ENCODE measurements at places on chromosomes 1 and 21. TPM values are rescaled to one million over a fixed set of nuclear protein-coding genes. Genes with fewer than 3 reads are reported as not detected.
A peak's percentile ranks its signal among the peaks of the same experiment; 100 is the strongest.

Gene MTMR11
- 20.4 TPM for total RNA-seq

Gene FMO1
- 2.4 TPM for total RNA-seq

Gene CCDC30
- 10.2 TPM for total RNA-seq

Gene OLFML3
- total RNA-seq = 38.9 TPM

Gene CACHD1
- 32.0 TPM for total RNA-seq

Gene SYTL1
- 29.3 TPM for total RNA-seq

Gene GLMN
- 6.5 TPM for total RNA-seq

Gene SPRR5
- not detected for total RNA-seq

Gene TNFSF18
- total RNA-seq = 0.24 TPM

Gene IL19
- not detected for total RNA-seq

Gene TRIM45
- 2.1 TPM for total RNA-seq

Gene CASQ2
- total RNA-seq = 3.3 TPM

Gene SYT11
- 9.6 TPM for total RNA-seq

Gene IL6R
- 48.5 TPM for total RNA-seq

Gene FAM177B
- total RNA-seq = 0.56 TPM

GRCh38 chr1:68470388-68470970, 20.7 kb upstream of the RPE65 start:
- DNase-seq = no peak

- no peak for DNase-seq
Measured at GRCh38 chr1:55402142-55402541, 187.0 kb upstream of the USP24 start.

DNA sequence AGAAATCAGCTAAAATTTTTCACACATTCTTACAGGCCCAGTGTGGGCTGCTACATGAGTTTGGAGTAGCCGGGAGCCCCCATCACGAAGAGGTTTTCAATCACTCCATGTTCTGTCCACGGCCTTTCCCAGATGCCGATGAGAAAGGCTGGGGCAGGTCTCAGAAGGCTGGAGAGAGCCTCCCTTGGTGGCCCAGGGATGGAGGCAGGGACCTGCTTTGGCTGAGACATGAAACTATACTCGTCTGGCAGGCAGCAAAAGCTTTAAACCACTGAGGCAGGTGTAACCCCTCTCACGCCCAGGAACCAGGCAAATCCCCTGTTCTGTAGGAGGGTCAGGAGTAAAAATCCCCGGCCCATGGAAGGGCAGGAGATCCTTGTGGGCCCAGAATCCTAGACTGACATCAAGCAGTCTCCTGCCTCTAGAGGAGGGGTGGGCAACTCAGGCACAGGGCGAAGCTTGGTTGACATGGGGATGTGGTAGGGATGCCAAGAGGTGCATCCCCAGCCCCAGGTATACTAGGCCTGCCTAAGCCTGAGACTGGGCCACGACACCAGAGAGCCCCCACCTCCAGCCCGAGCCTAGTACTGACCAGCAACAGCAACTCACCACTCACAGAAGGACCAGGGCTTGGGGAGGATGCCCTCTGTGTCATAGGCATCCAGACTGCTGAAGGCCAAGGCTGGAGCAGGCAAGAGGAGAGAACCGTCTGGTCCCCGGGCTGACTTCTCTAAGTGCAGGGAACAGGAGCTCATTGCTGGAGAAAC, 9.1 kb downstream of the MMEL1 start:
- DNase-seq = peak; percentile 30

GRCh38 chr1:119968601-119969000, 72.3 kb upstream of the ADAM30 start:
- DNase-seq = no peak

DNA sequence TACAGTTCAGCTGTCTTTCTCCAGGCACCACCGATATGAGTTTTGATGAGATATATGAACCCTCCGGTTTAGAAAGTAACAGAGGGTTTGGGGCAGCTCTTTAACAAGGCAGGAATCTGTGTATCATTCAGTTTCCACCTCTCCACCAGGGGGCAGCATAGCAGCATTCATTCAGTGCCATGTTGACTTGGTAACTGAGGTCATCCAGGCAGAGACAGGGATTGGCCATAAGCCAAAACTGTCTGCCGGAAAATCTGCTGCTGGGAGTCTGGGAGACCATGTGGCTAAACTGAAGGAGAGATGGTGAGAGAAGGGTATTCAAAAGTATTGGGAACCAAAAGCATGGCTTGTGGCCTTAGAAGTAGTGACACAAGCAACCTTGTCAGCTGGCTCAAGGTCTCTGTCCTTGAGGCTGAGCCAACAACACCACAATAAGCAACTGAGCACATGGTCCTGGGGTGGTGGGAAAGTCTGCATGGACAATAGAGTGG, 98.5 kb downstream of the LMX1A start:
- DNase-seq = peak; percentile 47

GRCh38 chr1:111907321-111907720, 82.1 kb downstream of the KCND3 start:
- no peak for DNase-seq

GRCh38 chr1:33261344-33261743, 5.1 kb downstream of the ZNF362 start:
- no peak for DNase-seq

DNA sequence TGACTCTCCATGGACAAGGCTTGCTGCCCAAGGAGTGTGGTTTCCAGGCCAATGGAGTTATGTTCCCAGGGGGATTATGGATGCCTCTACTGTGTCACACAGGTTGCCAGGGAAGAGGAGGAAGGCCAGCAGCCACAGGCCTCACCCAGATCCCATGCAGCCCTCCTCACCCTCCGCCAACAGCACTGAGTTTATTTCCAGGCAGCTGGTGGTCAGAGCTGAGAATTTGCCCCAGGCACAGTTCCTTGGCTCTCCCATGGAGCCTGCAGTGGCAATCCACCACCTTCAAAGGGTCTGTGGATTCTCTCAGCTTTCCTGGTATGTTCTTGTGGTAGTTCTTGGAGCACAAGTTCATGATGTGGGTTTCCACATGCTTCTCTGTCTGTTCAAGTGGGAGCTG, 79.2 kb downstream of the NTNG1 start:
- DNase-seq = no peak

DNA sequence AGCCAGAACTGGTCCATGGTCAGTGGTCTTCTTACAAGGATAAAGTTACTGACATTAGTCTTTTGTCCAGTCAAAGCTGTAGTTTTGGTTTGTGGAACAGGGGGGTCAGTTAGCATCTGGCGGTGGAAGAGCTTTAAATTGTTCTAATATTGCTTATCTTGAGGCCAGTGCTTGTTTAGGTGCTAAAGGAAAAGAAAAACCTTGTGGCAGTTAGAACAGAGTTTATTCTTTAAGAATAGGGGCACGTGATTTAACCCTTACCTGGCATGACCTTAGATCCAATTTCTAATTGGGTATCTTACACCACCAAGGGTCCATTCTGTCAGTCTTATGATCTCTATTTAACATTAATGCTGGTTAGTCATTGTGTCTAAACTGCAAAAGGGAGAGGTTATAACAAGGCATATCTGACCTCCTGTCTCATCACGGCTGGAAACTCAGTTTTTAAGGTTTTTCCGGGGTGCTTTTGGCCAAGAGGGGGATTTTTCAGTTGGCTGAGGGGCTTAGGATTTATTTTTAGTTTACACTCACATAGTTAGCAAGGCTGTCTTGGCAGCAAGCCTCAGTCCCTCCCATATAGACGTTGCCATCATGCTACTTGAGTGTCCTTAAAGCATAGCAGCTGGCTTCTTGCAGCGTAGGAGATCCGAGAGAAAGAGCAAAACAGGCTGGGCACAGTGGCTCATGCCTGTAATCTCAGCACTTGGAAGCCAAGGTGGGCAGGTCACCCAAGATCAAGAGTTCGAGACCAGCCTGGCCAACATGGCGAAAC, 60.1 kb upstream of the FAM89A start:
- DNase-seq = no peak

GRCh38 chr1:214277704-214278635, 3.0 kb upstream of the SMYD2 start:
- DNase-seq = no peak

DNA sequence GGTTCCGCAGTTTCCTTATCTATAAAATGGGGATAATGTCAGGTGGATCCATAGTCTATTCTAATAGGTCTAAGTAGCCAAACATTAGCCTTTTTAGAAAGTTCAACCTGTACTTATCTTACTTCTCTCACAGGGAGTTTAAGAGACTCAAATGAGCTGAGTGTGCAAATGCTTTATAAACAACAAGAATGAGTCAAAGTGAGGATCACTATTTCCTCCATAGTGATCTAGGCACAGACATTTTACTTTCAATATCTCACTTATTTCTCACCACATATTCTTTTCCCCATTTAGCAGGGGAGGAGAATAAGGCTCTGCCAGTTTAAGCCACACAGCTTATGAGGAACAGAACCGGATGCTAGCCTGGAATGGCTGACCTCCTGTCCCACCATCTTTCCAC, 92.1 kb upstream of the LMO4 start:
- no peak for DNase-seq

GRCh38 chr1:37438869-37439343, 35.5 kb upstream of the ZC3H12A start:
- no peak for DNase-seq

GRCh38 chr1:5650283-5651026, 341.8 kb downstream of the NPHP4 start:
- DNase-seq = no peak

- no peak for DNase-seq
Measured at GRCh38 chr21:30426731-30427130, 1.0 kb upstream of the KRTAP13-3 start.

GRCh38 chr21:35026617-35027562, 22.2 kb downstream of the RUNX1 start:
- peak; percentile 88 for DNase-seq

- DNase-seq = no peak
Measured at GRCh38 chr1:62373221-62373620, 54.0 kb upstream of the KANK4 start.

- no peak for DNase-seq
Measured at GRCh38 chr1:198363625-198364151, 176.8 kb downstream of the ATP6V1G3 start.

DNA sequence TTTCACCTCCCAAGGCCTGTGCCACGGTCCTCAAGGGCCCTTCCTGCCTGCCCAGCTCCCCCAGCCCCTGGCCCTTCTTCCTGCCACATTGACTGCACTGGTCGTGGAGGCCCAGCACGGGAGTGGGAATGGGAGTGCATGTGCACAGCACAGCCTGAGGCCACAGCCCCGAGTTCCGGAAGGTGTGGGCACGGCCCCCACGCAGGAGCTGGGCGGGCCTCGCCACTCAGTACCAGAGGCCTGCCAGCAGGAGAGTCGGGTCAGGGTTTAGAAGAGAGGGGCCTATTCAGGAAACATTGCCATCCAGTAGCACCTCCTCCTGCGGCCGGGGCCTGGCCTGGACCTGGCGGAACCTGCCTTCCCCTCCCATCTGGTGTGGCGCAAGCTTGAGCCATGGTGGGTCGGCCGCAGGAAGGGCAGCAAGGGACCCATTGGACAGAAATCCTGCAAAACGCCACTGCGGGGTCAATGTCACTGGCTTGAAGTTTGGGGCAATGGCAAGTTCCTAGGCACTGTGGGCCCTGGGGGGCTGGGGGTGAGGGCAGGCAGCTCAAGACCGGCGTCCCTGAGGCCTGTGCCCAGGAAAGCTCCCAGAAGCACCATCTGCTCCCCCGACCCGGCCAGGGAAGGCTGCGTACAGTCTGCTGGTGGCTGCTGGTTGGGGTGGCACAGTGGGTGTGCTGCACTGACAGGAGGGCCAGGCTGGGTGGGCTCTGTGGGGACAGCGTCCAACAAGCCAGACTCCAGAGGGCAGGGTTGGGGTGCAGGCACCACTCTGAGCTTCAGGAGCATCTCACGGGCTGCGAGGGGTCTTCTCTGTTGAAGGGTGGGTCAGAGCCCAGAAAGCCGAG, 1.8 kb upstream of the TMEM52 start:
- no peak for DNase-seq

DNA sequence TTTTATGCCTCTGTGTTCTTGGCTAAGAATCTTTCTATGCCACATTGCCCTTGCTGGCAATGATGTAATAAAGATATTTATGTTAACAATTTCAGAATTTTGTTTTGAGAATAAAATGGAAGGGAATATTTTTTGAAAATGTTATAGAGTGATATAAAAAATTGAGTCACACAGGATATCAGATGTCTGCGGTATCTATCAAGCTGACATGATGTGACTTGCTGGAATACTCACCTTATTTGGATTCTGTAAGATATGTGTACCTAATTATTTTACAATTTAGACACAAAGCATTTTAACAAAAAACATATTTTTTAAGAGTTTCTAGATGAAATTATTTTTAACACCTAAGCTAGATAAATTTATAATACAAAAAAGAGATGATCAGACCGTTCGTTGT, 660.0 kb upstream of the B3GALT2 start:
- DNase-seq = no peak

DNA sequence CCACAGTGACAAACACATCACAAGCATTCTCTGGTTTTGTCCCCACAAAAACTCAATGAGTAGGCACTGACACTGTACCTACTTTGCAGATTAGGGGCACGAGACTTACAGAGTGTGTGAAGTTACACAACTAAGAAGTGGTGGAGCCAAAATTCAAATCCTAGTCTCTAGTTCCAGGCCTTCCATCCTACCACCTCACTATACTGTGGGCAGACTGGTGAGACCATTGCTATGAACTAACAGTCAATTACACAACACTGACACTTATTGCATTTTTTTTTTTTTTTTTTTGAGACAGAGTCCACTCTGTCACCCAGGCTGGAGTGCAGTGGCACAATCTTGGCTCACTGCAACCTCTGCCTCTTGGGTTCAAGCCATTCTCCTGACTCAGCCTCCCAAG, 71.4 kb downstream of the KCNN3 start:
- no peak for DNase-seq
